ENCODE measurements at places on chromosomes 6 and 20.
A peak's percentile ranks its signal among the peaks of the same experiment; 100 is the strongest.

GRCh38 chr20:48667889-48668413 is 159.8 kb downstream of the PREX1 start:
- no peak for DNase-seq

GRCh38 chr6:16286151-16286522 is 47.8 kb downstream of the GMPR start:
- peak; percentile 18 for DNase-seq

- DNase-seq = peak; percentile 60
These were observed 28.9 kb upstream of the CCR6 start for GRCh38 chr6:167093922-167094432.

GRCh38 chr6:12173181-12173580 is 117.0 kb upstream of the EDN1 start:
- DNase-seq = no peak

DNA sequence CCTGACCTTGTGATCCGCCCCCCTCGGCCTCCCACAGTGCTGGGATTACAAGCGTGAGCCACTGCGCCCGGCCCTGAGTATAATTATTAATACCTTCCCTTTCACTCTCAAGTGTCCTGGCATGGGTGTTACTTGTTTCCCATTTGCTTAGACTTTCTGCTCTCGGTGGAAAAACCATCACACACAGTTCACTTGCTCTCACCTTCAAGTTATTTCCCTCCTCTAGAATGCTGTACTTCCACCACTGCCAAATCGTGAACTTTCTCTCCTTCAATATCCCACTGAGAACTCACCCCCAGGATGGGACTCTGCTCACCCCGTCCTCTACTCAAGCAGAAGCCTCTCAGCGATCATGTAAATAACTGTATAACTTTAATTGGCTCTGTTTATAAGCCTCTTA is 4.6 kb upstream of the HIVEP1 start:
- DNase-seq = no peak

DNA sequence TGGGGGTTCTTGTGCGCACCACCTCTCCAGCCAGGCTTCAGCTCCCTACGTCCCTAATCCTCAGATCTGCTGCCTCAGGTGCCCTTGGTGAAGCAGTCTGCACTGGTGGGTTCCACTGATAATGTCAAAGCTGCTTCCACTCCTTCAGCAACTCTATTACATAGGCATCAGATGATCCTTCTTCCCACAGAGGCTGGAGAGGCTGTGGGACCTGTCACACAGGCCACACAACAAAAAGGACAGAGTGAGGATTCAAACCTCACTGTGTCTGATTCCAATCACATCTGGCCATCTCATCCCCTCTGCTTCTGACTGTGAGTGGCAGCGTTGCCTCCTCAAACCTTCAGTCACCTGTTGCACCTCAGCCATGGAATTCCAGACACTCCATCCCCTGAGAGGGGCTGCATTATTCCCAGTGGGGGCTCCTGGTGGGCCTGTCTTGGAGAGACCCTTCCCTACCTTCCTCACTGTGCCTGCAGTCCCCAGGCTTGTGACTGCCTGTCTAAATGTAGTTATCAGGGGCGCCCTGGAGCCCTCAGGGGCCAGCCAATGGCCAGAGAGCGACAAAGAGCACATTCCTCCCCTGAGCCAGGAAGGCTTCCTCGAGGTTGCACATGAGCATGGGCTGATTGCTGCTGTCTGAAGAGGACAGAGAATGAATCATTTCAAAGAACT is 211.4 kb upstream of the ECI2 start:
- DNase-seq = no peak

DNA sequence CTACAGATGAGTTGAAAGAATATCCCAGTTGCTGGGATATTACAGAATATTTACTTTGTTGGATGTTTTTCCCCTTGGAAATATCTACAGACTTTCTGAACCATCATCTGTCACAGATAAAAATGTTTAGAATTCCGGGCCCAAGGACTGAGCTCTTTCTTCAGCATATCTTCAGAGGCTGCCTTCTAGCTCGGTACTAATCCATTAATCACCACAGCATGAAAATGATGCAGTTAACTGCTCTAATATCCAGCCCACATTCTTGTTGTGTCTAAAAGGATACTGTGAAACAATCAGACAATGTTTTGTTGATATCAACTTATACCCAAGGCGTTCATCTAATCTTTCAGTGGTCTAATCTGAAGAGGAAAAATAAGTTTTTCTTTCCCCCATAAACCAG is 247.4 kb downstream of the TBC1D32 start:
- no peak for DNase-seq

DNA sequence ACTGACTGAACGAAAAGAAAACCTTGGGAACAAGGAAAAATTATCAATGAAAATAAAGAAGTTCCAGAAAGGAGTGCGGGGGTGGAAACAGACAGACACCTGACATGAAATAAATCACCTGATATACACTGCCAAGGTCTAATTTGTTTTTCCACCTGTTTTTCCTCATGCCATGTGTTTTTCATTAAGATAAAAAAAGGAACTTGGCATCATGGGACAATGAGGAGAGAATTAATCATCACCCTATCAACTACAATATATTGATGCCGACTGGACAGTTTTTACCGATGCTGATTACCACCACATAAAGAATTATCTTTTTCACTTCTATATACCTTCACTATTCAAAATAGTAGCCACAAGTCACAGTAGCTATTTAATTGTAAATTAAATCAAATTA is 233.2 kb downstream of the ARHGAP18 start:
- no peak for DNase-seq

GRCh38 chr6:66825539-66825938 is 1118.5 kb upstream of the EYS start:
- DNase-seq = no peak

DNA sequence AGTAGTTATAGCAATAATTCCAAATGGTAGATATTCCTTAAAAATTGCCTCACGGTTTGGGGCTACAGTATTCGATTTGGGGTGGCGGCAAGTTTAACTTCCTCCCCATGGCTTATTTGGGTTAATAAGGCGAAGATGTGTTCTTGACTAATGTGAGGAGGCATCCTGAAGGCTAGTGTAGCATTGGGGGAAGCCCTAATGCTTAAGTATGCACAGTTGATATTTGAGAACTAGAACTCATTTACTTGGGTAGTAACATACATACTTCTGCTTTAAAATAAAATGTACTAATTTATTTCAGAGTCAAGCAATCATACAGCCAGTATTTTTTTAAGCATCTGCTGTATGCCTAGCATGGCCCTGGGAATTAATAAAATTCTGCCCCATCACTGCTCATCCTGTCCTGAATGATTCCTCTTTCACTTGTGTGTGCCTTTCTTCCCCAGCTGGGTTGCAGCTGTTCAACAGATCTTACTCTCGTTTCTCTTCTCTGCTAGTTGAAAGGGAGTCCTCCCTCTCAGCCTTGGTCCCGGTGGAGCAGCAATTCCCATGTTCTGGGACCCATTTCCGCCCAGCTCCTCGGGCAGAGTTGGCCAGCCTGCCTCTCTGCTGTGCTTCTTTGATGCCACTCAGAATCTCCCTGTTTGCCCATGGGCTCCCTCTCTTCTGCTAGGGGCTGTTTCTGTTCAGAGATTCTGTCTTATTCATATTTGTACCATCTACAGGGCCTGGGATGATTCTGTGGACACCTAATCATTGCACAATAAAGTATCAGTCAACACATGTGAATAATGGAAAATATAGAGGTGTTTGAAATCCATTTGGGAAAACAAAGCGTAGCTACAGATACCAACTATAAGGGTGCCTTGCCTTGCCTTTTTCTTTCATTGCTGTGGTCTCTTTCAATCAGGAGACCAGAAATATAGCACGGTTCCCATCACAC is 104.8 kb downstream of the ARID1B start:
- DNase-seq = no peak

GRCh38 chr20:44600758-44601201 is 18.4 kb downstream of the PKIG start:
- DNase-seq = no peak

GRCh38 chr6:156689656-156690055 is 87.5 kb upstream of the ARID1B start:
- no peak for DNase-seq

DNA sequence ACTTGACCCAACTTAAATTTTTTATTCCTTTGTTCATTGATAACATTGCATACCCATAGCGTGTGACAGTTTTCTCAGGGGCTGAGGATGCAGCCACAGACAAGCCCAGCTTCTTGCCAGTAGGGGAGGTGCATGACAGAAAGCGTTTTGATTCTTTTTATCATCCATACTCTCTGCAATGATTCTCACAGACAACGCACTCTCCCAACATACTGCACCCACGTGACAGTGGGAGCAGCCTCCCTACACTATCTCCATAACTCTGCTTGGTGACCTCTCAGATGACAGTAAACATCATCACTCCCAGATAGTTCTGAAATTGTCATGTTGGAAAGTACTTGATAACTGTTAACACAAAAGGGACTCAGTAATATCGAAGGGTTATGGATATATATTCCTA is 481.2 kb upstream of the AGPAT4 start:
- no peak for DNase-seq

DNA sequence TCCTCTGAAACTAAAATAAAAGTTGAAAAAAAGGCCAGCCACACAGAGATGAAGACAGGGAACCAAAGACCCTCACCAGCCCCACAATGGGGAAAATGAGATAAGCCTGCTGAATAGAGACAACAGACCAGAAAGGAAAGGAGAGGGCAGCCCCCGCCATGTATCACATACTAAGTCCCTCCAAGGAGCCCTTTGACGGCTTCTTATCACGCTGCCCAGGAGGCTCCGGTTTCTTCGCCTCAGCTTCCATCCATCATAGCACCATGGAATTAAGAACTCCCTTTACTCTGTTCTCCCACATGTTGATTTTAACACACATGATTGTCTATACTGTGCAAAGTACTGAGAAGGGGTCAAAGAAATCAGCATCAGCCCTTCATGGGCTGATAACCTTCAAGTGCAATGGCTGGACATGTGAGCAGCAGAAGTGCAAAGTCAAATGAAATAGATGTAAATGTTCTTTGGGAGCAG is 54.9 kb downstream of the MAP3K5 start:
- no peak for DNase-seq
